ENCODE measurements at places on chromosomes 4 and X.

DNA sequence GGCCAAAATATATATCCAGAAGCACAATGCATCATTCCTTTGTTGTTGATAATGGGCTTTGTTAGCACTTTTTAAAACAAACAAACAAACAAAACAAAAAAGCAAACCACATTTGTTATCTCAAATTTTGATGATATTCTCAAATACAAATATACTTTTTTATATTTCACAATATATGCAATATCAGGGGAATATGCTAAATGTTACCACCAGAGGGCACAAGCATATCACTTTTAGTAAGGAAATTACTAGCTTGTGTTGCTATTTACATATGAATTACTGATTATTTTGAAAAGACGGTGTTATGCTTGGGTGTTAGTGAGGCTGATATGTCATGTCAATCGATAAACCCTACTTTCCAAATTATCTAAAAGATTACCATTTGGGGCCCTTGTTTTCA is 29.1 kb downstream of the RIPPLY1 start:
- DNase-seq = no peak

GRCh38 chrX:150182161-150182560 is 181.0 kb upstream of the MAMLD1 start:
- DNase-seq = no peak

DNA sequence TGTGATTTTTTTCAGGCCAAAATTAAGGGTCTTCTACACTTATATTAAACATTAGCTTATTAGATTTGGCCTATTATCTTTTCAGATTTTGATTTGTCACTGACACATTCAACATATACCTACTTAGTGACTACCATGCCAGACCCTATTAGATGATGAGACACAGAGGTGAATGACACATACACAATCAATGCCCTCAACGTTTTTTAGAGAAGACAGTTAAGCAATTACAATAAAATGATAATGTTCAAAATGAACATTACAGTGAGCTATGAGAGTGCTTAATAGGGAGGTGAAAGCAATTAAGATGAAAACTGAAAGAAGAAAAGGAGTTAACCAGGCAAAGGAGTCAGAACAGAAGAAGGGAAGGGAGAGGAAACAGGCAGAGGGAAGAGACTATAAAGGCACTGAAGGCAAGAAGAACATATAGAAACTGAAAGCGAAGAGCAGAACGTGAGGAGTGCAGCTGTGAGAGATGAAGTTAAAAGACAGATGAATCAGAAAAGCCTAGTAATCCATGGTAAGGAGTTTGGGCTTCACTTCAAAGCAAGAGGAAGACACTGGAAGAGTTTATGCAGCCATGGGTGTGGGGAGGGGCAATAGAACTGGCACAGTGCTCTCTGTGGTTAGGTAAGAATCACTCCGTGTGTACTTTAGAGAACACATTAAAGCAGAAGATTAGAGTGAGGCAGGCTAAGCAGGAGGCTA is 119.0 kb downstream of the REELD1 start:
- peak; percentile 37 for DNase-seq

DNA sequence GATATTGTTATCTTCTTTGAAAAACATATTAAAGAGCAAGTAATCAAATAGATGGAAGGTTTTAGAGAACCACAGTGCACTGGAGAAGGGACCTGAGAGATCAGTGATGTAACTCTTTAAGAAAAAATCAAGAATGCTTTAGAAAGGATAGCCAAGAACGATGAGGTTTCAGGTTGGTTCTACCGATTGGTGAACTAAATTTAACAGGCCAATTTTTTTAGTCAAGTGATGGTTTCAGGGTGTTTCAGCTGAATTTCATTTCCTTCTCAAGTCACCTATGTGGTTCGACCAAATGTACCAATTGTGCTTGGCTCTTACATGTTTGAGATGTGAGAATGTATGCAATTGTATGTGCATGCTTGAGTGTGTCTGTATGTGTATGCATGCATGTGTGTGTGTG is 26.5 kb downstream of the HS3ST1 start:
- no peak for DNase-seq

GRCh38 chrX:42975906-42976305 is 197.9 kb upstream of the PPP1R2C start:
- DNase-seq = no peak

GRCh38 chr4:139331185-139331584 is 28.9 kb upstream of the NDUFC1 start:
- no peak for DNase-seq

GRCh38 chr4:54863571-54864255 is 206.0 kb downstream of the KIT start:
- DNase-seq = no peak

DNA sequence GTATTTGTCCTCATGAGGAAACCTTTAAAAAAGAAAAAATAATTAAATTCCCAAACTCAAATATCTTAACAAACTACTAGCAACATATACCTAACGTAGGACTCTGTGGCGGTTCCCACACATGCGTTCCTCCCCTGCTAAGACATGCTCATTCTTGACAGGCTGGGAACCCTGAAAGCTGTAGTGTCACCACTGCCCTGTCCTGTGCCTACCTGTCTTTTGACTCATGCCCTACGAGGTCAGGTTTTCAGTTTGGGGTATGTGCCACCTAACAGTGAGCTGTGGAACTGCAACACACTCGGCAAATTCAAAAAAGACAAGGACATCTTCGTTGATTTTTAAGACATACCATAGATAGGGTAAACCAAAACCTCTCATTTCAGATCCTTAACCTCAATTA is 17.8 kb downstream of the IDS start:
- DNase-seq = no peak

- peak; percentile 34 for DNase-seq
These were observed 24.2 kb downstream of the FNIP2 start for GRCh38 chr4:158793021-158793420.

DNA sequence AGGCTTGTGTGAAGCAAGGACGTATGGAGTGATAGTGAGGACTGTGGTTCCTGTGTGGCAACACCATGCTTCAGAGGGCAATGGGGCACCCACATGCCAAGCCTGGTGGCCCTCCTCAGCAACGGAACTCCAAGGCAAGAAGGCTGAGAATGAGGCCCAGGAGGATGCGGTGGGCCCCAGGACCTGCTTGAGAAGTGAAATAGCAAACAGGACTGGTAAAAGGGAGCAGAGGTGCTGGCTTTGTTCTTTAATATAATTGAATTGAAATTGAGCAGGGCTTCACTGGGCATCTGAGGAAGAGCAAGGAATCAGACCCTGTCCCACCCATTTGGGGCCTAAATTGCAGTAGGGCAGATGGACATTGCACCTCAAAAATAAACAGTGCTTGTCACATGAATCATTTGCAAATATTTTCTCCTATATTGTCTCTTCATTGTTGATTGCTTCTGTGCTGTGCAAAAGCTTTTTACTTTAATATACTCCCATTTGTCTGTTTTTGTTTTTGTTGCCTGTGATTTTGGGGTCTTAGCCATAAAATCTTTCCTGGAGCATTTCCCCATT is 2.3 kb downstream of the TMEM187 start:
- DNase-seq = no peak

DNA sequence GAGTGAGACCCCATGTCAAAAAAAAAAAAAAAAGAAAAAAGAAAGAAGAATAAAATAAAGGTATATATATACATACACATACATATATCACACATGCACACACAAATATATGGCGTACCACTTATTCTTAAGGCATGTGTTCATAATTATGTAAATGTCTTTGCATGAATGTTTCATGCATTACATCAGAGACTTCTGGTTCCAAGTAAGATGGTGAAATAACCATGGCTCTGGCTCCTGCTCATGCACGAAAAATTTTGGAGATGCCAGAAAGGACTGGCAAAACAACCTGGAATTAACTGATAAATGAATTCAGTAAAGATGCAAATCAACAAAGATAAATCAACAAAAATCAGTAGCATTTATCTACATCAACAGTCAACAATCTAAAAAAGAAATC is 19.7 kb upstream of the FHIP1A start:
- DNase-seq = no peak

DNA sequence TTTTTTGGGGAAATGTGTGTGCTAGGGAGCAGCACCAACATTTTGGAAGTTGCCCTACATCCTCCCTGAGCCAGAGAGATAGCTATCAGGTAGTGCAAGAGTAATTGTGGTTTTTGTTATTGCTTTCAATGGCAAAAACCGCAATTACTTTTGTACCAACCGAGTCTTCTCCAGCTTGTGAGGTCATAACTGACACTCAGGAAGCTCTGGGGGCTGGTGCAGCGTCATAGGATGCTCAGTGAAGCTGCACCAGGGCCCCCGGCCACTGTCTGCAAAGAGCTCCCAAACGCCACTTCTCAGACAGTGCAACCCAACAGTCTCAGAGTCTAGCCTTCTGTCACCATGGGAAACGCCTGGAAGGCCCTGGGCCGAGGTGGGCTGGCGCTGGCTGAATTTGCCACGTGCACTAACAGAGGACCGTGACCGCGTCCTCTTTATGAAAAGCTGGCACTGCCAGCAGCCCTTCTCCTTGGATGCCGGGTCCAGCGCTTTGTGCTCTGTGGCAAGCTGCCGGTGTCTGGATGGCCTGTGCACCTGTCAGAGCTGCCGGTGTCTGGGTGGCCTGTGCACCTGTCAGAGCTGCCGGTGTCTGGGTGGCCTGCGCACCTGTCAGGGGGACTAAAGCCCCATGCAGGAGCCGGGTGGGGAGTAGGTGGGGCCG is 19.4 kb downstream of the SH3TC1 start:
- DNase-seq = no peak

All from urothelium cell line (cell line).